ENCODE measurements at places on chromosomes 1 and 21.

DNA sequence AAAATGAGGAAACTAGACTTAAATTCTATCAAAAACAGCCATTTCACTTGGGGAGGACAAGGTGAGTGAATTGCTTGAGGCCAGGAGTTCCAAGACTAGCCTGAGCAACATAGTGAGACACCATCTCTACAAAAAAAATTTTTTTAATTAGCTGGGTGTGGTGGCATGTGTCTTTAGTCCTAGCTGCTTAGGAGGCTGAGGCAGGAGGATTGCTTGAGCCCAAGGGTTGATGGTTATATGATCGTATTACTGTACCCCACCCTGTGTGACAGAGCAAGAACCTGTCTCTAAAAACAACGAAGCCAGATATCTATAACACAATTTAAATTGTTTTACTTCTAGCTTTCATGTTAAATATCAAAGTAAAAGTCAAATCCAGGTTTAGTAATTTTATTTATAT, 126.1 kb upstream of the HP1BP3 start:
- no peak for DNase-seq

- DNase-seq = no peak
Measured at GRCh38 chr1:86508583-86508969, 38.3 kb upstream of the CLCA4 start.

DNA sequence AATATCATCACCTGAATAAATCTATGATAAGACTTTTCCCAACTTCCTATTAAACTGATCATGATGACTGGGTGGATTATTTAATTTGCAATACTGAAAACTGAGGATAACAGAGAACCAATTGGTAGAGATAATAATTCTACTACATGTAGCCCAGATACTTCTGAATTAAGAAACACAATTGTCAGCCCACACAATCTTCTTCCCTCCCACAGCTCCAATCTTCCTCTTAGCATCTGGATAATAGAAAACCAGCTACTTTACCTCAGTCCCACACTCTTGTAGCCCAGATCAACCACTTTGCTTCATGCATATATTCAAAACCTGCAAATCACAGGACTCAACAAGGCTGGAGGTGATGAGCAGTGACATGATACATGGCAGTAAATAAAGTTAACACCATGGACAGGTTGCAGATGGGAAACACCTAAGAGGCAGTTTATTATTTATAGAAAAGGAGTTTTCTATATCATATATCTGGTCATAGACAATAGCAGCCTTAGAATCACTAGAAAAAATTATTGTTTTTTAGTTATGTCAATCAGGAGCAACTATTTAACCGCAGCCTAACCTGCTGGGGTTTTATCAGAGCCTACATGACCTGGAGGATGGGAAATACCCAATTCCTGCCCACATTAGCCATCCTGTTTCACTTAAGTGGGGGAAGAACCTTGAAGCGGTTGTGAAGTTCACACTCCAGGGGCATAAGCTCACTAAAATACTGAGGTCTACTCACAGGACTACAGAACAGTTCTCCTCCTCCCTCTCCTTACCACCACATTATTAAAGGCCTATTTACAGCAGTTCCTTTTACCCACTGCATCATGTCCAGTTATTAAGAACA, 16.7 kb downstream of the FRRS1 start:
- DNase-seq = no peak

DNA sequence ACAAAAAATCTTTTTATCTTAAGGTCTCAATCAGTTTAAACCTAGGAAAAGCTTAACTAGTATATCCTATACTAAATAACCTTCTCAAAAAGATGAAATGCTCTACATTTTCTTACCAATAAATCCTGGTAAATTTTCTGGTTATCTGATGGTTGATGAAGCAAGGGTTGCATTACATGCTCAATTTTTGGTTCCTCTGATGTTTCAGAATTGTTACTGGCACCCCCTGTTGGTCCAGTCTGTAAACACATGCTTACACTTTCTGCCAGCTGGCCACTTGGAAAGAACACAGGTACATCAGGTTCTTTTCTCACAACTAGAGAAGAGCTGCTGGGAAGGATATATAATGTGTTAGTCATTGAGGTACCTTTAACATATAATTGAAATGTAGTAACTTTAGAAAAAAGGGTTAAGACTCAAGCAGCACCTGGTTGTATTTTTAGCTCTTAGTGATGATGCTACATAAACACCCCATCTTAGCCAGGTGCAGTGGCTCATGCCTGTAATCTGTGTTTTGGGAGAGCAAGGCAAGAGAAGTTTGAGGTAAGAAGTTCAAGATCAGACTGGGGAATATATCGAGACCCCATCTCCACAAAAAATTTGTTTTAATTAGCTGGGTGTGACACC, 30.9 kb upstream of the TAL1 start:
- DNase-seq = peak; percentile 4

- DNase-seq = no peak
Measured at GRCh38 chr1:105072446-105072845, 1322.7 kb downstream of the AMY1C start.
